ENCODE measurements at places on chromosomes 3 and 15.

DNA sequence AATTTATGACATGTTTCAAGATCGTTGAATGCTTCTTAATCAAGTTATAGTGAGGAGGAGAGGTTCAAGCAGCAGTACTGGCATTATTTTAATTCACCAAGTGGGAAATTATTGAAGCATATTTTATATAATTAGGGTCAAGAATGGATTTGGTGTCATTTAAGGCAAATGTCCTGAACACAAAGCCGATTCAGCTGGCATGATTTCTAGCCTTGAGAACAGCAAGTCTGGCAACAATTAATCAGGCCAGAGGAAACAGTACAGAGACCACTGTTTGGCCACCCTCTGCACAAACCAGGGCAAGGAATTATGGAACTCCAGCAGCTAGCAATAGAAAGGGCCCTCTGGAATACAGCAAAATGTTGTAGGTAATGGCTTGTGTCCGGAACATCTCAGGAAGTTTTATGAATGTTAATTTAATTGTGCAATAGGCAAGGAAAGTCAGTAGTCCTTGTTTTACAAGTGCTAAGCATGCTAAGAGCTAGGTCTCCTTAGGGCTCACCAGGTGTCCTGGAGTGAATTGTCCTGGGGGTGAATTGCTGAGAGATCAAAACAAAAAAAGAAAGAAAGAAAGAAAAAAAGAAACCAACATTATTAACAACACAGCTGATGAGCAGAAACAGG, 38.7 kb upstream of the SNRK start:
- no peak for DNase-seq

DNA sequence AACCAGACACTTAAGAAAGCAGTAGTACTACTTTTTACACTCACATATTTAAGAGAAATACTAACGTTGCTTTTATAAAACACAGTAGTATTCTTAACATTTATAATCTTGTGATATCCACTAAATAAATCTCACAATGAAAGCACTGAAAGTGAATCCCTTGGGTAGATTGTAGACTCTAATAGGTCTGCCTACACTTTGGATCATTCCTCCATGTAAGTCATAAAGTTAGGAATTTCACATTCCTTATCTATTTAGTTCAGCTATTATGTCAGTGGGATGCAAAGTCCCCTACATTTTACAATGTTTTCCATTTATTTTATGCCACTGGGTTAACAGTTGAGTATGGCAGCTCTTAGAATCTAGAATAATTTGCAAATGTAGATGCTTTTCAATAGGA, 330.7 kb downstream of the LSAMP start:
- DNase-seq = no peak

DNA sequence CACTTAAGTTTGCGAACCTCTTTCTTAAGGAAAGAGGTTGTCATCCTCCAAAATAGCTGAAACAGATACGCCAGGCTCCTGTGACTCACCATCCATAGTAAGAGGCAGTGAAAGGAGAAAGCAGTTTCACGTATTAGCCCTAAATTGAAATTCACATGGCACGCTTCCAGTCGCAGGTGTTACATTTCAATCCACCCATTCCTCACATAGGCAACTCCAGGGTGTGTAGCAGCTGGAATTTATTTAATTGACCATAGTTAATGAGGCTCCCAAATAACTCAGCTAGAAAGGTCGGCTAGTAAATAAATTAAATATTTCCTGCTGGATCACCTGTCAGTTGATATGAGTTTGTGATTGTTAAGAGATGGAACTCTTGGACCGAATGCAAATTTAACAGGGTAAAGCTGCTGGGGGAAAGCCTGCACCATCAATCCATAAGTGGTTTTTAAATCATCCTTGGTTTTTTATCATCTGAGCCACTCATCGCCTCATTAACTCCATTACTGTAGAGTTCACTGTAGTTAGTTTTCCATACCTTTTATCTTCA, 19.6 kb downstream of the NSUN3 start:
- no peak for DNase-seq

DNA sequence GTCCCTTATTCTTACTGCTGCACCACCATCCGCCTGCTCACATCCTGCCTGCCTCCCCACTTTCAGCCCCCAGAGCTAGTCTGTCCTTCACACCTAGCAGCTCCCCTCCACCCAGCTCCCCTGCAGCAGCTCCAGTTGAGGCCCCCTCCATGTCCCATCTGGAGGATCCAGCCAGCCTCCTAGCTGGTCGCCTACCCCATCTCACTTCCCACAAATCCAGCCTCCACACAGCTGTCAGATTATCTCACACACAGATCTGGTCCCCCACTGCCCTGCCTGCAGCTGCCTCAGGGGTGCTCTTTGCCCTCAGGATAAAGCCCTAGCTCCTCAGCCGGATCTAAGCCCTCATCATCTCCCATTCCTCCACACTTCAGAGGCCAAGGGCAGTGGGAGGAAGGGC, 8.8 kb upstream of the SEMA7A start:
- DNase-seq = no peak

GRCh38 chr15:44738340-44738984, 2.1 kb downstream of the TRIM69 start:
- DNase-seq = peak; percentile 82

DNA sequence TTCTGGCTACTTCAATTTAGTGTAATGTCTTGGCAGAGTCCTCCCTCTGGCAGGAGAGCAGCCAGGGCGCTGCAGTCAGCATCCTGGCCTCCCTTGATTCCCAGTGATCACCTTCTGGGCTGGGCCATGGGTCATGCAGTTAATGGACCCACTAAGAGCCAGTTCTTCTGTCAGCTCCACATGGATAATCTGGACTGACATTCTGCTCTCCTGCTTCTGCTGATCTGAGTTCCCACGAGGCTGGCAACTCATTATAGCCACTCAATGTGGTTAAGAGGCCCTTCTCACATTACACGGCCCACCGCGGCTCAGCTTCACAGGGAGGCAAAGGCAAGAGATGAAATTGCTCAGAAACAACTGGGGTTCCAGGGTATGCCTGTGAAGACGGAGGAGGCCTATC, 94.0 kb downstream of the WDR76 start:
- no peak for DNase-seq

GRCh38 chr15:96622714-96623113, 292.2 kb downstream of the NR2F2 start:
- no peak for DNase-seq
